ENCODE measurements at places on chromosomes 1 and 21.
A peak's percentile ranks its signal among the peaks of the same experiment; 100 is the strongest.

DNA sequence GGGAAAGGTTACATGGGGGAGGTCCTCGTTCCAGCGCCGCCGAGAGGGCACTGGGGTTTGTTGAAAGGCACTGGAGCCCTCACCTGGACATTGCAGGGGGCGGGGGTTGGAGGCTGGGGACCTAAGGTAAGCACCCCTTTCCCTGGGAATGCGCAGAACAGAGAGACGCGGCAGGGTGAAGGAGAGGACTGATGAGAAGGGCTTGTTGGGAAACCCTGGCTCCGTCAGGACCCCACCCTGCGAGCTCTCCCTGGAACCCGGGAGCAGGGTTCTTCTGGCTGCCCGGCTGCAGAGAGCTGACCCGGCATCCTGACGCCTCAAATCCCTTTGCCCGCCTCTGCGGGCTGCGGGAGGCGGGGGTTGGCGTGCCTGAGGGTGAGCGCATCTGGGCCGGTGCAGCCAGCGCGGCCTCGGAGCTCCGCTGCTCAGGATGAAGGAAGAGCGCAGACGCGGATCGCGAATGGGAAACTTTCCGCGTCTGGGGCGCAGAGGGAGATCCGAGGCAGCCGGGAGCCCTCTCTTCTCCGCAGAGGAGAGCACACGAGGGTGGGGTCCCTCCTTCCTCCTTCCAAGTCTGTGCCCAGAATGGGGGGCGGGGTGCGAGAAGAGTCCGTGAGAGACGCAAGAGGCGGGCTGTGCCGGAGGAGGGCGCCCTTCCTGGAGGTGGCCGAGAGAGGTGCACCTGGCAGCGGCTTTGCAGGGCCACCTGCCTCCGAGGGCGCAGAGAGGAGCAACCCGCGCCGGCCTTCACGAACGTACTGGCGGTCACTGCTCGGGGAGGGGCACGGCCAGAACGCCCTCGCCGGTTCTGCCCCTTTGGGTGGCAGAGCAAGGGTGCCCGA lies 2.4 kb downstream of the IGSF21 start:
- no peak overlapping the region for H3K27ac ChIP-seq
- H3K27me3 ChIP-seq, result peaks cover 77% of the 10 kb centered on the region
- H3K4me3 ChIP-seq, result no peak overlapping the region
- peaks cover 14% of the 10 kb centered on the region for H3K4me1 ChIP-seq
- DNase-seq, result no peak

GRCh38 chr1:223084464-223084866 lies 58.6 kb downstream of the TLR5 start:
- DNase-seq, result no peak
- H3K36me3 ChIP-seq, result no peaks in the 10 kb centered on the region
- peaks cover 17% of the 10 kb centered on the region for H3K27me3 ChIP-seq
- no peak overlapping the region for H3K27ac ChIP-seq
- H3K4me1 ChIP-seq, result peaks cover 14% of the 10 kb centered on the region

GRCh38 chr21:34330055-34330454 lies 33.8 kb upstream of the KCNE2 start:
- peaks cover 42% of the 10 kb centered on the region for H3K4me1 ChIP-seq
- H3K27ac ChIP-seq, result no peak overlapping the region
- H3K36me3 ChIP-seq, result no peaks in the 10 kb centered on the region
- no peak overlapping the region for H3K4me3 ChIP-seq
- no peak for DNase-seq

GRCh38 chr1:6811583-6811982 lies 26.3 kb downstream of the CAMTA1 start:
- DNase-seq, result no peak
- no peaks in the 10 kb centered on the region for H3K36me3 ChIP-seq
- H3K4me1 ChIP-seq, result peaks cover 6% of the 10 kb centered on the region
- no peak overlapping the region for H3K27ac ChIP-seq
- H3K4me3 ChIP-seq, result no peak overlapping the region
- H3K27me3 ChIP-seq, result no peaks in the 10 kb centered on the region

GRCh38 chr1:159170639-159171038 lies 776 bp upstream of the CADM3 start:
- no peaks in the 10 kb centered on the region for H3K36me3 ChIP-seq
- no peak overlapping the region for H3K27ac ChIP-seq
- no peak for DNase-seq
- H3K4me1 ChIP-seq, result peaks cover 5% of the 10 kb centered on the region

DNA sequence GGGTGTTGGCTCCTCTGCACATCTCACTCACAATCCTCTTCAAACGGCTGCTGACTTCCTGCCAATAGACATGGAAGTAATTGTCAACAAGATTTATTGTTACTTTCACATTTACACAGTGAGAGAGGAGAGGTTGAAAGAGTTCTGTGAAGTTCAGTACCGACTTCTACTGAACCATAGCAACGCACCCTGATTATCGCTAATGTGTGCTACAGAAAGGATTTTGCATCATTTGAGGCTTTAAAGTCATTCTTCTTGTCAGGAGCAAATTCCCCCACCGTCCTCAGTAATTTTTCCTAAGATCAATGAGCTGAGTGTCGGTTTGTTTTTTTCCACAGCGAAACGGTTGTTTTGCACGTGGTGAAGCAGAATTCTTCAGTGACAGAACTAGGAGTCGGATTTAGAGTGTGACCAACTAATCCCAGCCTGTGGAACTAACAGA lies 361.0 kb downstream of the ADGRL2 start:
- H3K36me3 ChIP-seq, result no peaks in the 10 kb centered on the region
- no peak overlapping the region for H3K27ac ChIP-seq

DNA sequence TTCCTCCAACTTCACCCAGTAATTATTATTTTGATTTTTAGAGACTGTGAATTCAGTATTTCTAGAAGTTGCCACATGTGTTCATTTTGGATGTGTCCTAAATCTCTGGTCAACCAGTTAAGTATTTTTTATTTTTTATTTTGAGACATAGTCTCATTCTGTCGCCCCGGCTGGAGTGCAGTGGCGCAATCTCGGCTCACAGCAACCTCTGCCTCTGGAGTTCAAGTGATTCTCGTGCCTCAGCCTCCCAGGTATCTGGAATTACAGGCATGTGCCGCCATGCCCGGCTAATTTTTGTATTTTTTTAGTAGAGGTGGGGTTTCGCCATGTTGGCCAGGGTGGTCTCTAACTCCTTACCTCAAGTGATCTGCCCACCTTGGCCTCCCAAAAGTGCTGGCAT lies 8.0 kb downstream of the MACF1 start:
- no peaks in the 10 kb centered on the region for H3K36me3 ChIP-seq
- H3K4me1 ChIP-seq, result peaks cover 56% of the 10 kb centered on the region
- H3K4me3 ChIP-seq, result no peak overlapping the region
- no peak for DNase-seq
- peak overlapping the region; percentile 25 for H3K27ac ChIP-seq

GRCh38 chr1:167477986-167478385 lies 40.3 kb downstream of the CD247 start:
- no peak overlapping the region for H3K27ac ChIP-seq
- peaks cover 29% of the 10 kb centered on the region for H3K27me3 ChIP-seq
- H3K4me1 ChIP-seq, result no peaks in the 10 kb centered on the region
- H3K4me3 ChIP-seq, result no peak overlapping the region
- no peaks in the 10 kb centered on the region for H3K36me3 ChIP-seq

DNA sequence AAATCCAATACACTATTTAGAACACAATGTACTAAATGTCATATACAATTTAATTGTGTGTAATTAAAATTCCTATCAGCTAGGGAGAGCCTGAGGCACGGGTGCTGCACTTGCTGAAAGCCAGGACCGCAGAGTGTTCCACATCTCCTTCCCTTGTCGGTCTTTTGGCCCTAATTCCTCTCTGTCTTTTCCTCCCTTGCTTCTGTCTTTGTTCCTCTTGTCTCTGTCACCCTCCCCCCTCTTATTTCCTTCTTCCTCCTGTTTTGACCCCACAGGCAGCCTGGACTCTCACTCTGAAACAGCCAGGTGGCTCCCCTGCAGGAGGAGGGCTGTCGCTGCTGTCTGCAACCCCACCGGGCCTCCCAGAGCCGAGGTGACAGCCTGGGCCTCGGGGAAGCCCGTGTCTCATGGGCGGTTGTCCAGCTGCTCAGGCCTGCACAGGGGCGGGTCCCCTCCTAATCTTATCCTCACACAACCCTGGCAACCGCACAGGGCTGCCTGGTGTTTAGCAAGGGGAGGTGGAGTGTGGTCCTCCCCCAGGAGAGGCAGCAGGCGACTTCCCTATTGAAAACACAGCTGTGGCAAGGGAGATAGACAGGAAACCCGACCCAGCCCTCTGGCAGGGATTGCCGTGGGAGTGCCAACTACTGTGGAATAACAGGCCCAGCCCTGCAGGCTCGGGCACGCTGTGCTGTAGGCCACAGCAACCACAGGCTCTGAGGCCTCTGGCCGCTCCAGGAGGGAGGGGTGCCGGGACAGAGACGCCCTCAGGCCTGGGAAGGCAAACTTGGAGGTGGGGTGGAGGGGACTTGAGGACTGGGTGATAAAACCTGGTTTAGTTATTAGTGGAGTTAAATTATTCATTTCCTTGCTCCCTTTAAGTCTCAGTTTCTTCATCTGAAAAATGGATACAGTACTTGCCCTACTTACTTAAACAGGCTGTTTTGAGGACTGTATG lies 68.8 kb upstream of the WDR26 start:
- peaks cover 67% of the 10 kb centered on the region for H3K4me1 ChIP-seq
- peak overlapping the region; percentile 56 for H3K4me3 ChIP-seq
- no peaks in the 10 kb centered on the region for H3K36me3 ChIP-seq
- peak overlapping the region; percentile 94 for H3K27ac ChIP-seq
- H3K27me3 ChIP-seq, result no peaks in the 10 kb centered on the region
- peak; percentile 96 for DNase-seq

- no peaks in the 10 kb centered on the region for H3K27me3 ChIP-seq
- DNase-seq, result peak; percentile 88
- peaks cover 35% of the 10 kb centered on the region for H3K4me1 ChIP-seq
- H3K36me3 ChIP-seq, result peaks cover 2% of the 10 kb centered on the region
- peak within 1 kb of the TSS; percentile 98 for H3K4me3 ChIP-seq
Measured at GRCh38 chr1:25819491-25820246, at the start of gene MTFR1L. Gene MTFR1L, plus strand, starts transcription at chr1:25819954. Its CDS starts 3,151 bp downstream, at chr1:25823105.

GRCh38 chr1:180530501-180530900 lies 28.1 kb upstream of the ACBD6 start:
- H3K4me3 ChIP-seq, result no peak overlapping the region

GRCh38 chr1:36588972-36589371 lies 106.3 kb upstream of the CSF3R start:
- H3K36me3 ChIP-seq, result no peaks in the 10 kb centered on the region
- DNase-seq, result no peak
- peaks cover 62% of the 10 kb centered on the region for H3K27me3 ChIP-seq
- no peaks in the 10 kb centered on the region for H3K4me1 ChIP-seq
- H3K27ac ChIP-seq, result no peak overlapping the region

GRCh38 chr1:175332515-175332914 lies 139.9 kb upstream of the KIAA0040 start:
- H3K4me3 ChIP-seq, result no peak overlapping the region
- no peaks in the 10 kb centered on the region for H3K4me1 ChIP-seq
- no peak overlapping the region for H3K27ac ChIP-seq
- no peak for DNase-seq

DNA sequence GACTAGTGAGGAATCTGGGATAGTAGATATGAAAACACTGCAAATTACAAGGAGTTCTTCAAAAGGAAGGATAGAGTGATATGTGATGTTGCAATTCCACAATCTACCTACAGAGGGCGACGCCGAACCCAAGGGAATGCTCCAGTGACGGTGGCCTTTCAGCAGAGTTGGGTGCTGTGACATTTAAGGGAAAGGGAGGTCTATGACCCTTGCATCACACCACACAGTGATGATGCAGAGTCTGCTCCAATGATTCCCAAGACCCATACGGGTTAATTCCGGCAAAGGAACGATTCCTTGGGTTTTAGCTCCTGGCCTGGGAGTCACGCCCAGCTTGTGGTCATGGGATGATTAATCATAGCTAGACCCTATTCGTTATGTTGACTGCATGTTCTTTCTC lies 123.0 kb upstream of the IGSF21 start:
- DNase-seq, result no peak
- no peaks in the 10 kb centered on the region for H3K36me3 ChIP-seq
- H3K4me3 ChIP-seq, result no peak overlapping the region
- no peaks in the 10 kb centered on the region for H3K4me1 ChIP-seq
- H3K27ac ChIP-seq, result no peak overlapping the region
- peaks cover 5% of the 10 kb centered on the region for H3K27me3 ChIP-seq

GRCh38 chr21:19350286-19350685 lies 946.7 kb upstream of the TMPRSS15 start:
- no peaks in the 10 kb centered on the region for H3K36me3 ChIP-seq
- H3K27ac ChIP-seq, result no peak overlapping the region
- no peaks in the 10 kb centered on the region for H3K27me3 ChIP-seq
- no peak for DNase-seq
- H3K4me3 ChIP-seq, result no peak overlapping the region

- no peak overlapping the region for H3K4me3 ChIP-seq
- no peak overlapping the region for H3K27ac ChIP-seq
- peaks cover 8% of the 10 kb centered on the region for H3K27me3 ChIP-seq
- DNase-seq, result no peak
- H3K36me3 ChIP-seq, result no peaks in the 10 kb centered on the region
Measured at GRCh38 chr1:91201694-91202093, 179.9 kb upstream of the ZNF644 start.

DNA sequence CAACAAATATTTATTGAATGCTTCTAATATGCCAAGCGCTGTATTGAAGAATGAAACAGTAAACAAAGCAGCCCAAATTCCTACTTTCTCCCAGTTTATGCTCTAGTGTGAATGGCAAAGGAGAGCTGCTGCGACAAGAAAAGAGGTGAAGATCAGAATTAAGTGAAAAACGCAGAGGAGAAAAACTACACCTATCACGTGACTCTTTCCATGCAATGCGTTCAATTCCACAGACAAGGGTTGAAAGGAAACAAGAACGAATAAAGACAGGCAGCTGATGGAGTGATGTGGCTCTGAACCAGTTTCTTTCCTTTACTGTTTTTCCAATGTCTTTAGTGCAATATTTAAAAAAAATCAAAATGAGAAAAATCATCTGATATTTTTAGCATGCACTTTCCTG lies 23.6 kb downstream of the MT1HL1 start:
- H3K4me1 ChIP-seq, result no peaks in the 10 kb centered on the region
- no peaks in the 10 kb centered on the region for H3K36me3 ChIP-seq
- H3K4me3 ChIP-seq, result no peak overlapping the region
- no peak overlapping the region for H3K27ac ChIP-seq

DNA sequence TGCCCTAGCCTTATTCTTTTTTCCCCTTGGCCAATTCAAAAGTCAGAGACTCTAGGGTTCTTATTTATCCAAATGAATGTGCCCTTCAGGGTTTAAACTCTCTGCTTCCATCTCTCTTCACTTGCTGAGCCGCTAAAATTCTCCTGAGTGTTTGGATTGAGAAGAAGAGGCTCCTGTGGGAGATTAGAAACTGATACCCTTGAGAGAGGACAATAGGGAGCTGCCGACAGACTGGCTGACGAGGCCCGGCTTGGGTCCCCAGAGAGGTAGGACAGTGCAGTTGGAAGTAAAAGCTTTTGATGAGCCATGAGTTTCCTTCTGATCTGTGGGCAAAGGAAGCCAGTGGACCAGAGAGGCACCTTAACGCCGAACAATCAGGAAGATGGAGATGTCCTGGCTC lies 41.3 kb upstream of the UBE2U start:
- no peak overlapping the region for H3K4me3 ChIP-seq
- DNase-seq, result no peak
- peaks cover 27% of the 10 kb centered on the region for H3K36me3 ChIP-seq
- peaks cover 66% of the 10 kb centered on the region for H3K4me1 ChIP-seq
- H3K27ac ChIP-seq, result peak overlapping the region; percentile 86
- no peaks in the 10 kb centered on the region for H3K27me3 ChIP-seq

- DNase-seq, result no peak
- no peaks in the 10 kb centered on the region for H3K36me3 ChIP-seq
- H3K4me3 ChIP-seq, result no peak overlapping the region
- no peaks in the 10 kb centered on the region for H3K27me3 ChIP-seq
Measured at GRCh38 chr1:31754397-31754796, 9.7 kb downstream of the ADGRB2 start.
